ENCODE measurements at places on chromosomes 12 and 14.

DNA sequence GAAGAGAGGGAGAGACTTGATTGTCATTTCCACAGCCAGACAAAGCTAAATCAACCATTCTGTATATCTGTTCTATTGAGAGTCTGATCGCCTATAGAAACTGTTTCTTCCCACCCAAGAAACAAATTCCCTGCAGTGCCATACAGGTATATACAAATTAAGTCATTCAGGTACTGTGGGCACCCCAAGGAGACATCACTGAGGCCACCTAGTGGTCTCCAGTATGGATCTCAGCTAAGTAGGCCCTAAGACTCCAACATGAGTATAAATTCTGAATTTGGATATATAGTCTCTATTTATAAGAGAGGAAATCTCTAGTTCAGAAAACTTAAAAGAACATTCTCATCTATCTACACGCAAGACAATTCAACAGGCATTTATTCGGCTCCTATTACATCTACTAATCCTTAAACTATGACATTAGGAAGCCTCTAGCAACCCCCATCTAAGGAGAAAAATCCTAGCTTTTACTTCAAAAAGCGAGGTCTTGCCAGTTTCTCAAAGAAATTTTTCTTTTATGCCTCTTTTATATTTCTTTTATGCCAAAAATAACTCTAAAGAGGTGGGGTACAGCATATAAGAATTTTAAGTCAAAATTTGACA lies 62.6 kb downstream of the DCAF5 start:
- DNase-seq: no peak

DNA sequence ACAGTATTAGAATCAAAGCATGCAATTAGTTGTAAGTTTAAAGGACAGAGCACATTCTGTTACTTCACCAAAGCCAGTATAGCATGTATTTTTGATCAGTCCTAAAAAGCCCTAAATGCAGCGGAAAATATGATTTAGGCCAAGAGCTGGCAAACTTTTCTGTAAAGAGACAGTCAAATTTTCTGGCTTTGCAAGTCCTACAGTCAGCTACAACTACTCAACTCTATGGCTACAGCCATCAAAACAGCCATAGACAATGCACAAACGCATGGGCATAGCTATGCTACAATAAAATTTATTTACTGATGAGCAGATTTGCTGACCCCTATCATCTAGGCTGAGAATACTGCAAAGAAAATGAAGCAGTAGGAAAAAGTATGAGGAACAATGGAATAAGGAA lies 52.9 kb downstream of the ATXN2 start:
- no peak for DNase-seq

DNA sequence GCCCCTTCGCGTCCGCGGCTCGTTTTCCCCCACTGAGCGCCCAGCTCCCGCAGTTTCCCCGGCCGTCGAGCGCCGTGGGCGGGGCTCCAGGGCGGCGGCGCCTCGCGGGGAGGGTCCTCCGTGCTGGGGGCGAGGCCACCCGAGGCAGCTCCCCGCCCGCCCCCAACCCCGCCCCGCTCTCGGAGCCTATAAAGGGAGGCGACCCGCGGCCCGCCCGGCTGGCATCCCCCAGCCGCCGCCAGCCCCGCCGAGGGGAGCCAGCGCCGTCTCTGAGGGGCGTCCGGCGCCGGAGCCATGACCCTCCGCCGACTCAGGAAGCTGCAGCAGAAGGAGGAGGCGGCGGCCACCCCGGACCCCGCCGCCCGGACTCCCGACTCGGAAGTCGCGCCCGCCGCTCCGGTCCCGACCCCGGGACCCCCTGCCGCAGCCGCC lies at the start of gene TAMALIN:
TAMALIN (plus strand) TSS at position 221 of the 432 bp plus-strand sequence; CDS start at position 295, 74 bp downstream.
- peak; percentile 18 for DNase-seq

GRCh38 chr14:89015016-89015415 lies 190.6 kb downstream of the TTC8 start:
- no peak for DNase-seq

DNA sequence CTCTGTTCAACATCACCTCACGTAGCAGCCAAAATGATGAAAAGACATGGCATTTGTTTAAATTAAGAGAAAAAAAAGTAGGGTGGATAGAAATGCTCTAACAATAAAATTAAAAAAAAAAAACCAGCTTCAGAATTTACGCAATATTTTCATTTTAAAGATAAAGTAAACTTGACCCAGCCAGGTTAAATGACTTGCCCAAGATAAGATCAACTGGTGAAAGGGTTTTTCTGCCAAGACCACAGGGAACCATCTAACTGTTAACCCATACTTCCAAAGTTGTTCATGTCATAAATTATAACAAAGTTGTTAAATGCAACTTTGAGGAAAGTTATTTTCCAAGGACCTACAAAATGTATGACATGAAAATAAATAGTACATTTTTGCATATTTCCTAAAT lies 129.6 kb upstream of the SOX5 start:
- DNase-seq: no peak

GRCh38 chr12:45498645-45499044 lies 230.9 kb upstream of the ARID2 start:
- DNase-seq: no peak

- no peak for DNase-seq
Observed at GRCh38 chr14:96929950-96930349, 132.8 kb downstream of the VRK1 start.

DNA sequence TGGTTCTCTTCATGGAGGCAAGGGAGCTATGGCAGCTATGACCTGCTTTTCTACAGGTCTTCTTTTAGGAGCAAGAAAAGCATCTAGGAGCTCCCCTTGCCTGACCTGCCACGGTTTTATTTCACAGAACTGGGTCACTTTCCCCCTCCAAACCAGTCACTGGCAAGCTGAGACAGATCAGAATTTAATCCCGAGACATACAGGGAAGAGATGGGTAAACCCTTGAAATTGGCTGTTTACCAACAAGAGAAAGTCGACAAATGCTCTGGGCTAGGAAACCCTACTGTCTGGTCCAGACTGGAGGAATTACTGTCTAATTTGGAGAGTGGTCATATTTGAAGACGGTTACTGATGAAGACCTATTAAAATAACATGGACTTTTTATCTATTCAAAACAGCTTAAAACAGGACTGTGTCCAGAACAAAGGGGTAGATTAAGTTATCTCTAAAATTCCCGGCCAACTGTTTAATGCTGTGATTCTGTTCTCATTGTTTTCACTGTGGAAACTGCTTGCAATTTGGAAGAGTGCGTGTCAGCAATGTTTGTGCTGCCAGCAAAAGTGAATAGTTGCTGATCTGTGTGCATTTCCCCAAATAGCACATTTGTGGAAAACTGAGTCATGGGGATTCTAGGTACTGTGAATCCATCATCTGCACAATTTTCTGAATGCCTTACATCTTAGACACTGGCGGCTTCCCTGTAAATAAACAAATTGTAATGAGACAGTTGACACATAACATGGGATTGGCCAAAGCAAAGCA lies 73.4 kb upstream of the EEA1 start:
- DNase-seq: no peak

GRCh38 chr12:108604208-108604941 lies 6.5 kb upstream of the TMEM119 start:
- DNase-seq: no peak

GRCh38 chr12:1994429-1995143 lies 9.7 kb downstream of the DCP1B start:
- DNase-seq: no peak

GRCh38 chr12:30268041-30268440 lies 427.6 kb downstream of the IPO8 start:
- no peak for DNase-seq

GRCh38 chr12:27355486-27355885 lies 22.9 kb downstream of the BMAL2 start:
- no peak for DNase-seq

DNA sequence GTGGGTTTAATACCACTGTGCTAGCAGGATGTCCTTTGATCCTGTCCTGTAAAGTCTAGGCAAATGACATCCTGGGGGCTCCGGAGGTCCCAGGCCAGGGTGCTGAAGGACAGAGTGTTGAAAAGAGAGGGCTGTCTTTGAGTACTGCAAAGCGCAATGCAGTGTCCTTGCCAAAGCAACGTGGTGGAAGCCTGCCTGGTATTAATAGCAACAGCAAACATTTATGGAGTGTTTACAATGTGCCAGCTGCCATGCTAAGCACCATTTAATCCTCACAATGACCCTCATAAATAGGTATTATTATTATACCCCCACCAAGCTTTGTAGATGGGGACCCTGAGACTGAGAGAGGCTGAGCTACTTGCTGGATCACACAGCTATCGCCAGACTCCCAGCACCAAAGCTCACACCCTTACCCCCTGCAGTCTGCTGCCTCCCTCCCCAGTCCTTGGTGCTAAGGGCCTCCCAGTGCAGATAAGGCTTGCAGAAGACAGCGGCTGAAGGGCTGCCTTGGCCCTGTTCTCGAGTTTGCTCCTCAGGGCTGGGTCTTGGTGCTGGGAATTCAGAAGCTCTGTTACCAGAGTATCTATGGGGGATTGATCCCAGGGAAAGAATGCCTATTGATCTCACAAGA lies 427.7 kb downstream of the FUT8 start:
- DNase-seq: peak; percentile 91

GRCh38 chr12:117845271-117845904 lies 123.4 kb downstream of the KSR2 start:
- no peak for DNase-seq

- DNase-seq: no peak
Observed at GRCh38 chr12:47811581-47812484, 7.9 kb downstream of the HDAC7 start.

- no peak for DNase-seq
Observed at GRCh38 chr12:132309596-132310086, 19.7 kb downstream of the GALNT9 start.

GRCh38 chr14:76640923-76641395 lies 120.3 kb upstream of the VASH1 start:
- no peak for DNase-seq

GRCh38 chr14:66231820-66232219 lies 254.4 kb upstream of the CCDC196 start:
- no peak for DNase-seq

DNA sequence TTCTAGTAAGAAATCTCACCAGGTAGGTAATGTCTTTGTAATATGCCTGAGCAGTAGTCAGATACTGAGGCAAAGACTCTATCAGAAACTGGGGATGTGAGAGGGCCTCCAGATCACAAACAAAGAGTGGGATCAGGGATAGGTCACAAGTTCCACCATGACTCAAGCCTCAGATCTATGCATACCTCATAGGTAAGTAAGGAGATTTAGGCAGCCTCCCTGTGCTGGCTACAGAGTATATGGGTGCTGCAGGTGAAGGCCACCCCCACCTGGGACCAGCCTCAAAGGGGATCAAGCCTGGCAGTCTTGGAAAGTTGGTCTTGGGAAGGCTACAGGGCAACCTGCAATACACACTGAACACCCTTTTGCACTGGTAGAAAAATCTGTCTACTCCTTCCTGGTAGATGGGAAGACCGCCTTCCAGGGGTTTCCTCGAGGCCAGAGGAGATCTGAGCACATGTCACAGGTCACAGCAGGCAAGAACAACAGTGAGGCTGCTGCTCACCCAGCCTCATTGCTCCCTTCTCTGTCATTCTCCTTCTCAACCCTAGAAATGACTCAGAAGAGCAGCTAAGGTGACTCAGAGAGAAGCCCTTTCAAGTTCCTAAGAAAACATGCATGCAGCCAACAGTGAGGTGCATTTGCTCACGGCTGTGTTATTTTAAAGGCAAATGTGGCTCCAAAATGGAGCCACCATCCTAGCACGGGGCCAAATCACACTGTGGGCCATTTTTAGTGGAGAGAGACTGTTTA lies 143.4 kb upstream of the CDKN3 start:
- no peak for DNase-seq

DNA sequence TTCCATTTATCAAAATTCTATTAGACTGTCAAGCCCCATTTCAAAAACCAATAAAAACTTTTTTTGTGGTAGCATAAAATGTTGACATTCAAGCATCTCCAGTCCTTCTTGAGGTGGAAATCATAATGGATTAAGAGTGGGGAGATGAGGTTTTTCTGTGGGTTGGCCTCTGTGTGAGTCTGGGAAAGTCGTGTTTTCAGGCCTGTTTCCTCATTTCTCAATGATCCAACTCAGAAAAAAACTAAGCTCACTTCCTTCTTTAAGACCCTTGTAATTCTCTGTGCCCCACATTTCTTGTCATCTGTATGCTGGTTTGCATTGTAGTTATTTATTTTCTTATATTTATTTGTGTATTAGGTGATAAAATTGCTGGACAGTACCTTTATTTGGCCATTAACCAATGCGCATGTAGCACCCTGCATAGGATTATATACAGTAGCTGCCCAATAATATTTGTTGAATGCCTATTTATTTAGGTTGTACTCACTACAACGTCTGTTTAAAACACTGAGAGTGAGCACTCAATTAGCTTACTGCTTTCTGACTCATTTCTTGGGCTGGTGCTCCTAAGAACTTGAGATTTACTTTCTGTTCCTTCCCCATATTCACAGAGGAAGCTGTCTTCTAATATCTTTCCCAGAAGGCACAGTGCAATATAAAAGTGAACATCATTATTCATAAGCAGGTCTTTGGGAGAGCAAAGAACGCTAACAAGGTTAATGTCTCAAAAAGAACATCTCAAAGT lies 121.9 kb downstream of the DNAI7 start:
- no peak for DNase-seq

GRCh38 chr12:122730215-122731014 lies at the start of gene HCAR1:
Gene HCAR1, minus strand, starts transcription at chr12:122730844. Its CDS starts 505 bp downstream, at chr12:122730339.
- DNase-seq: no peak

DNA sequence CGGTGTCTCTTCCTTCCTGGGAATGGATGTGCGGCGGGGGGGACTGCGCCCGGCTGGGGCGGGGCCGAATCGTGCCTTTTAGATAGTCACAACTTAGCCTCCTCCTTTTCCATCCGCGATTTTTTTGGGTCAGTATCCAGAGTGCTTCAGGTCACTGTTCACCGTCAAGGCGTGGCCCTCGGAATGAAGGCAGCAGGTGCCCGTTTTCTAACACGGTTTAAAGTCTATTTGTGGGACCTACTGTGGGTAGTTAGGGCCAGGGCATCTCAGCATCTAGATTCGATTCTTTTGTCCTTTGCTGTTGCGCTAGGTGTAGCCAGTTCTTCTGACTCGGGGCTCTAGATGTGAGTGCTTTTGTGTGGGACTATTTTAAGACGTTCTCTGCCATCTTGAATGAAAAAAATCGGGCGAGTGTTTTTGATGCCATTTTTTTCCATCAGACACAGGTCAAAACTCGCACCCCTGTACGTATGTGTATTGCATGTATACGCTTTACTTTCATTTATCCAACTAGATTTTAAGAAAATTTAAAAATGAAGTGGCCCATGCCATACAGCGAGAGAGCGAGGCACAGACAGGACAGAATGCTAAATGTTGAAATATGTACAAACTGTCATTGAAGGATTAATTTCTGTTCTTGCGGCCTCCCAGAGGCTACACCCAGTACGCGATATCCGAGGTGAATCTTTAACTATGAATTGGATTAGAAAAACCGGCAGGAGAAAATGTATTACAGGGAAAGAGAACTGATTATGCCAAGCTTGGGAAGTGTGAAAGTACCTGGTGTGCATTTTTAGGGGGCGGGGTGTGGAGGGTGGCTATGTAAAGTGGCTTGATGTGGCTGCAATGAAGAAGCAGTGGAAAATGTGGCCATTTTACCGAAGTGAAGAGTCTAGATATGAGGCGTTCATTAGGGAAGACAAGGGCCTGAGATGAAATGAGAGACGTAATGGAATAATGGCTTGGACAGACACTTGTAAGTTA lies 835 bp downstream of the VEZT start:
- DNase-seq: peak; percentile 88

All from NCI-H187 (cell line).